Activated T-helper 1 cell treated with anti-CD3 and anti-CD28 coated beads, Interleukin-12 subunit alpha, Interleukin-12 subunit beta, Interleukin-2, Interleukin-4 antibody, amounts not matched to agents 30 ng/mL and 10 ng/mL and 1 ng/mL, durations not matched to agents 14 hours and 24 hours and 36 hours (primary cell): ENCODE measurements at places on chromosomes 4 and X. TPM values are rescaled to one million over a fixed set of nuclear protein-coding genes. Genes with fewer than 3 reads are reported as not detected.

DNA sequence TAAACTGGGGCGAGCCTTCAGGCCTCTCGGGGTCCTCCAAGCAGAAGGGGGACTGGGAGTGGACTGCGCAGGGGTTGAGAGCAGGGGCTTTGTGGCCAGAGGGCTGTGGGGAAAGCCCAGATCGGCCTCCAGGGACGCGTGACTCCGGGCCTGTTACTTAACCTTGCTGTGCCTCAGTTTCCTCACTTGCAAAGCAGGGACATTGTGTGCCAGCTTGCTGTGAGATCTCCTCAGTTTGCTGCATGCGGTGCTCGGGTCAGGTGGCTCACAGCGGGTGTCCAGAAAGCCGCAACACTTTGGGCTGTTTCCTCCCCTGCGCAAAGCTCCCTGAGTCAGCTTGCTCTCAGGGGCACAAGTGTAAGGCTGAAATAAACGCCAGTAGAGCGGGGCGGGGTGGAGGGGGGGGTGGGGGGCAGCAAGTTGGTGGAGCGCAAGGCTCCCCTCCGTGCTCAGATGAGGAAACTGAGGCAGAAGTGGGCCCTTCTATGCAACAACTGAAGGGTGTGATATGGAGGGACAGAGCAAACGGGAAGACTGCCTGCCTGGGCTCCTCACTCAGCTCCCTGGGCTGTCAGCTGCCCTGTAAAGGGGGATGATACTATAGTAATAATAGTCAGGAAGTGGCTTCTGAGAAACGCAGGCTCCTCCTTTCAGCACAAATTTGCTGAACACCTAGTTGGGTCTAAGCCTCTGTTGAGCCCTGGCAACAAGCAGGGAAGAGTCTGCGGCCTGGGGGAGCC, 101.0 kb downstream of the HMX1 start:
- no peak for DNase-seq
- no peaks in the 10 kb centered on the region for H3K27me3 ChIP-seq
- H3K4me3 ChIP-seq, result no peak overlapping the region
- no peaks in the 10 kb centered on the region for H3K36me3 ChIP-seq
- H3K4me1 ChIP-seq, result no peaks in the 10 kb centered on the region
- H3K27ac ChIP-seq, result no peak overlapping the region

- H3K4me3 ChIP-seq, result no peak overlapping the region
- H3K27ac ChIP-seq, result no peak overlapping the region
- no peak for DNase-seq
- H3K4me1 ChIP-seq, result no peaks in the 10 kb centered on the region
Observed at GRCh38 chrX:63918611-63919010, 133.6 kb upstream of the ARHGEF9 start.

DNA sequence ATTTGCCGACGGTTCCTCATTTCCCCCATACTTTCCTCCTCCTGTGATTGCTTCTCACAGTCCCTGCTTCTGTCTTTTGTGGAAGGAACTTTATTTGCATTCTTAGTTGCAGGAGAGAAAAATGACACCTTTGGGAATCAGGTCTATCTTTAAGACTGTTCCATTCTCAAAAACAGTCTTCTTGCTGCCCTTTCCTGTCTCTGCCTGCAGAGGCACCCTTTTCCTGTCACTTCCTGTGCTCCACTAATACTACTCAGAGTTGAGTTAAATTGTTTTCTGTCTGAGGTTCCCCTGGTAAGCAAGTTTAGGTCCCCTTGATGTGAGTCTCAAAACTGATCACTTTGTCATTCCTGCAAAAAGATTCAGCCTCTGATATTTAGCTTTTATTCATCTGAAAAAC, 208.8 kb upstream of the CLNK start:
- H3K4me3 ChIP-seq, result no peak overlapping the region
- peaks cover 4% of the 10 kb centered on the region for H3K27me3 ChIP-seq
- no peak overlapping the region for H3K27ac ChIP-seq
- no peak for DNase-seq

- H3K27me3 ChIP-seq, result no peaks in the 10 kb centered on the region
- peaks cover 24% of the 10 kb centered on the region for H3K36me3 ChIP-seq
- H3K27ac ChIP-seq, result peak overlapping the region; percentile 73
- peak overlapping the region; percentile 89 for H3K4me3 ChIP-seq
Observed at GRCh38 chr4:153468587-153468986, 2.4 kb downstream of the TMEM131L start.

GRCh38 chrX:114365065-114365834, 218.6 kb upstream of the HTR2C start:
- no peaks in the 10 kb centered on the region for H3K4me1 ChIP-seq
- DNase-seq, result no peak
- H3K4me3 ChIP-seq, result no peak overlapping the region
- no peak overlapping the region for H3K27ac ChIP-seq
- H3K27me3 ChIP-seq, result no peaks in the 10 kb centered on the region
- no peaks in the 10 kb centered on the region for H3K36me3 ChIP-seq

DNA sequence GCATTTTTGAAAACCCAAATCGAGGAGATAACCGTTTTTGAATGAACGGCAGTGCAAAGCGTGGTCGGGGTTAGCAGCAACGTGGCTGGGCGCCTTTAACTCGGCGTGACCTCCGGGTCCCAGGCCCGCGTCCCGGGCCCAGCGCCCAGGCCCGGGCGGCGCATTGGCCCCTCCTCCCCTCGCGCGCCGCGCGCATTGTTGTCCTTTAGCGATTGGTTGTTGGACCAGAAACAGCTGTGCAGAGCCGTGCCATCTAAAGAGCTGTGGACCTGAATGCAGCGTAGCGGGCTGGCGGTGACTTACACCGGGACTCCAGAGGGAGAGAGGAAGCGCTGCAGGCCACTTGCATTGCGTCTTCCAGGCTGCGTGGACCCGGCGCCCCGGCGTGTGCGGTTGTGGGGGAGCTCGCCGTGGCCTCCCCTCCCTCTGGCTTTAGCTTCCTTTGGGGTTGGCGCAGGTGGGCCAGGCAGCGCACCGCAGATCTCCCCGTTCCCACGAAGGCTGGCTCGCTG, at the start of gene STOX2:
TSS of gene STOX2 (plus strand) at position 227 of the 512 bp plus-strand sequence. CDS start 1,484 bp downstream, outside the sequence.
- H3K4me1 ChIP-seq, result no peaks in the 10 kb centered on the region
- no peak within 1 kb of the TSS for H3K27ac ChIP-seq
- no peak for DNase-seq
- H3K27me3 ChIP-seq, result peaks cover 67% of the 10 kb centered on the region
- no peak within 1 kb of the TSS for H3K4me3 ChIP-seq

DNA sequence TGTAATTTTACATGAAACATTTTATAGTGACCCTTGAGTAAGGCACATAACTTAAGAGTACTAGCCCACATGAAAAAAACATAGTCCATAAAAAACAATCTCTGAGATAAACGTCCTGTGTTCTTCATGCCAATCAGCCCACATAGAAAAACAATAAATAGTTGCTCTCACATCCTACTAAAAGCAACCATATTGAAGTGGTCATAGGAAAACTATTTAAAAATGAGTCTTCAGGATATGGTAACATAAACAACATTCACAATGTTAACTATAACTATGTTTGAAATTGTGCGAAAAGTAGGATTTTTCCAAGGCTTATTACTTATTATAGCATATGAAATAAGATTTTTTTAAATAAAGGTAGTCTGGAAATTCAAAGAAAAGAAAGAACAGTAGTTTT, 77.1 kb upstream of the EPHA5 start:
- H3K27ac ChIP-seq, result no peak overlapping the region
- H3K4me1 ChIP-seq, result no peaks in the 10 kb centered on the region
- H3K4me3 ChIP-seq, result no peak overlapping the region

GRCh38 chr4:145694929-145695328, 15.0 kb downstream of the C4orf51 start:
- H3K4me1 ChIP-seq, result no peaks in the 10 kb centered on the region
- no peak overlapping the region for H3K4me3 ChIP-seq
- H3K36me3 ChIP-seq, result no peaks in the 10 kb centered on the region

DNA sequence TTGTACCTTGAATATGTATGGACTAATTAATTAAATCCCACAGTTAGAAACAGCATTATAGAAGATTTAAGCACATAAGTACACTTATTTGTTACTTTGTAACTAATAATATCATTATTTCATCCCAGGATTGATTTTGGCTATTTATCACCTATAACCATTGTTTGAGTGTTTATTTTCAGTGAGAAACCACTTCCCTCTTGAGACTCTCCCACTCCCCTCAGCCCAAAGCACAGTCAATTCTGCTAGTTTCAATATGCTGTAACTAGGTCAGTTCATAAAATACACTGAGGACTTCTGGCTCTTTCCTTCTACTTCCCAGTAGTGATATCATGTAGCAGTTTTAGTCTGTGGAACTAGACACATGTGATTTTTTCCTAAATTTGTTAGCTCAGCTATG, 16.3 kb downstream of the OFD1 start:
- peaks cover 33% of the 10 kb centered on the region for H3K4me1 ChIP-seq
- DNase-seq, result no peak
- no peaks in the 10 kb centered on the region for H3K27me3 ChIP-seq
- peaks cover 30% of the 10 kb centered on the region for H3K36me3 ChIP-seq

GRCh38 chr4:107987916-107988762, 1.6 kb upstream of the HADH start:
- no peak overlapping the region for H3K27ac ChIP-seq
- no peak overlapping the region for H3K4me3 ChIP-seq
- peaks cover 41% of the 10 kb centered on the region for H3K4me1 ChIP-seq
- H3K27me3 ChIP-seq, result no peaks in the 10 kb centered on the region

DNA sequence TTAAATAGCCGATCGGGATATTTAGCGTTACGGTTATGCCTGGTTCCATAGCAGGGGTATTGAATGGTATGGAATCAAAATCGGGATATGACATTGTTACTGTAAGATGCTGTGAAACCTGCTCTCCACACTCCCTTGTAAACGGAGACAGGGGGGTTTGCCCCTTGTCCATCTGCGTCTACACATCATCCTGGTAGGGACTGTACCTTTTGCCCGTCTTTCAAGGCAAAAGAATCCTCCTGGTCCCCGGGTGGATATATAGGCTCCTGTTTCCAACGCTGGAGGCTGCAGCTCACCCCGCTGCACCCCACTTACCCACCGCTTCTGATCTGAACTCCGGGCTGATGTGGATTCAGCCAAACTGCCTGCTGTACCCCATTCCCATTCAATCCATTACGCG, 189.1 kb downstream of the SHOX start:
- no peak overlapping the region for H3K27ac ChIP-seq
- no peak overlapping the region for H3K4me3 ChIP-seq
- DNase-seq, result no peak

DNA sequence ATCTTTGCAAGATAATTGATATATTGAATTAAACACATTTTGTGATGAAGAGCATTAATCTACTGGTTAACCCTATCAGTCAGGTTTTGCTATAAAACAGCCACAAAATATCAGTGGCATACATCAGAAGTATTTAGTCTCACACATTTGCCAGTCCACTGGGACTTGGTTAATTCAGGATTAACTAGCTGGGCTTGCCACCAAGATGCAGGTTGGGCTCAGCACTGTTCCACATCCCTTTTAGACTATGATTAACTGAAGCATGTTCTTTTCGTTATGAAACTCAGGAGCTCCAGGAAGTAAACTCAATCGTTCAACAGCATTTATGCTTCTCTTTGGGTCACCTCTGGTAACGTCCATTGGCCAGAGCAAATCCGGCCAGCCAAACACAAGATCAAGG, 538.1 kb upstream of the HS3ST1 start:
- H3K4me1 ChIP-seq, result no peaks in the 10 kb centered on the region
- no peak overlapping the region for H3K4me3 ChIP-seq
- no peak for DNase-seq
- H3K27me3 ChIP-seq, result no peaks in the 10 kb centered on the region
- H3K36me3 ChIP-seq, result no peaks in the 10 kb centered on the region
- H3K27ac ChIP-seq, result no peak overlapping the region

DNA sequence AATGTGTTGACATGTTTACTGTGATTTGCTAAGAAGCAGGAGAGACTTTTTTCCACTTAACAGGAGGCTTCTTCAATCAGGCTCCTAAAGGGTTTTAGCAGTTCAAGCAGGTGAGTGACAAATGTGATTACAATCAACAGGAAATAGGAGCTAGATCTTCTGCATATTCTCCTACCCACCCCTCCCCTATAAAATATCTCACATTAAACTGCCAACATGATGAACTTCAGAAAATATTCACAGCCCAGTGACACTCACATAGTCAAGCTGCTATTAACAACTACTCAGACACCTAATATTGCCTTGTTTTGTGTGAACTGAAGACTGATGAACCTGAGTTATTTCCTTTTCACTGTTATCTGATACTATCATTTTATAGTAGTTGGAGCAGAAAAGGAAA, 55.9 kb upstream of the ANTXR2 start:
- peaks cover 63% of the 10 kb centered on the region for H3K4me1 ChIP-seq
- no peak overlapping the region for H3K27ac ChIP-seq
- DNase-seq, result no peak
- H3K4me3 ChIP-seq, result no peak overlapping the region
- no peaks in the 10 kb centered on the region for H3K27me3 ChIP-seq

DNA sequence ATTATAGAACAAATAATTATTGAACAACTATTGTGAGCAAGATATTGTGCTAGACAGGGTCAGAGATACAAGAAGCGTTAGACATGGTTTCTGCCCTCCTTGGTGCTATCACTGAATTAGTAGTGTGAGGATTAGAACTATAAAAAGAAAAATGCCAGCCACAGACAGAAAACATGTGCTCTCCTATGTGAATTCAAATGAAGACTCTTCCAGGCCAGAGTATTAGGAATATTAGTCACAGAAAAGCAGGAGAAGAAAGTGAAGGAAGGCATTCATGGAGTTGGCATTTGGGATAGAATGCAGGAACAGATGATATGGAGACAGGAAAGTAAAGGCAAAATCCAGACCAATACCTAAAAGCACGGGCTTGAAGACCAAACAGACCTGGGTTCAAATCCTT, 179.6 kb upstream of the TENM3 start:
- no peaks in the 10 kb centered on the region for H3K4me1 ChIP-seq
- no peak overlapping the region for H3K4me3 ChIP-seq
- no peak for DNase-seq
- H3K27me3 ChIP-seq, result no peaks in the 10 kb centered on the region

DNA sequence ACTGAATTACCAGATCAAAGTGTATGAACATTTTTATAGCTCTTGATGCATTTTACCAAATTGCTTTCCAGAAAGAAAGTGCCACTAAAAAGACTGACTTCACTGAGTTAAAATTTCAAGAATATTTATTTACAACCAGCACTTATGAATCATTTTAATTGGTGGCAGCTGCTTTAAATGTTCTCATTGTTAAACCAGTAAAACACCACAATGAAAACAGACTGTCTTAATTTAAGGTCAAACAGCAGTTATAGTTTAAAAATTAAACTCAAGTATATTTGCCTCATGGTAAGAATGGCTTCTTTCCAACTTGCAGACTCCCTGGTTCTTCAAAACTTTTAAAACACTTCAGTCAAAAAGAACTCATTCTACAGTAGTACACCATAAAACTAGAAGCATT, 36.9 kb downstream of the AMMECR1 start:
- H3K27ac ChIP-seq, result no peak overlapping the region
- no peak overlapping the region for H3K4me3 ChIP-seq
- no peak for DNase-seq
- H3K4me1 ChIP-seq, result peaks cover 6% of the 10 kb centered on the region

Gene CLGN
- total RNA-seq, result not detected in 2 replicates

Gene PPP1R3F
- 6.5 and 6.9 TPM in 2 replicates for total RNA-seq

Gene FGF5
- 0.05 TPM in 1 of 2 replicates, not detected in the other for total RNA-seq

Gene RASSF6
- total RNA-seq, result not detected in 2 replicates

Gene MAGEA2B
- not detected in 2 replicates for total RNA-seq

Gene CDKL5
- total RNA-seq, result 0.69 and 0.73 TPM in 2 replicates

Gene TCEAL9
- 0.13 and 0.32 TPM in 2 replicates for total RNA-seq

Gene GAGE1
- total RNA-seq, result not detected in 2 replicates

Gene PNMA3
- total RNA-seq, result 0.67 and 0.88 TPM in 2 replicates

Gene SPOCK3
- not detected in 2 replicates for total RNA-seq

Gene PNMA6E
- not detected in 2 replicates for total RNA-seq

Gene IL13RA1
- total RNA-seq, result 0.57 and 0.73 TPM in 2 replicates

Gene SLC39A8
- 85.2 and 87.8 TPM in 2 replicates for total RNA-seq

Gene ZNF674
- total RNA-seq, result 1.8 and 3.5 TPM in 2 replicates

Gene SYN1
- 0.21 and 0.22 TPM in 2 replicates for total RNA-seq

Gene MAGEA8
- not detected in 2 replicates for total RNA-seq

Gene MAGED2
- total RNA-seq, result 25.7 and 31.2 TPM in 2 replicates
